ENCODE measurements at places on chromosomes 3 and 15.

- DNase-seq: no peak
These were observed 1.7 kb downstream of the MLF1 start for GRCh38 chr3:158572766-158573060.

- DNase-seq: peak; percentile 27
These were observed 6.1 kb upstream of the USP8 start for GRCh38 chr15:50418041-50418583.

GRCh38 chr15:58731756-58732535 lies 17.6 kb downstream of the ADAM10 start:
- peak; percentile 42 for DNase-seq

GRCh38 chr3:38646630-38647029 lies 2.9 kb downstream of the SCN5A start:
- peak; percentile 66 for DNase-seq

- no peak for DNase-seq
These were observed 46.1 kb downstream of the CACNA2D3 start for GRCh38 chr3:54168451-54168850.

GRCh38 chr3:108209579-108209978 lies 12.6 kb downstream of the IFT57 start:
- no peak for DNase-seq

- DNase-seq: no peak
These were observed 14.6 kb downstream of the TRAIP start for GRCh38 chr3:49841806-49842205.

- DNase-seq: no peak
These were observed 2.9 kb upstream of the MANF start for GRCh38 chr3:51382076-51382745.

GRCh38 chr3:37824954-37825328 lies 36.7 kb upstream of the CTDSPL start:
- DNase-seq: no peak

DNA sequence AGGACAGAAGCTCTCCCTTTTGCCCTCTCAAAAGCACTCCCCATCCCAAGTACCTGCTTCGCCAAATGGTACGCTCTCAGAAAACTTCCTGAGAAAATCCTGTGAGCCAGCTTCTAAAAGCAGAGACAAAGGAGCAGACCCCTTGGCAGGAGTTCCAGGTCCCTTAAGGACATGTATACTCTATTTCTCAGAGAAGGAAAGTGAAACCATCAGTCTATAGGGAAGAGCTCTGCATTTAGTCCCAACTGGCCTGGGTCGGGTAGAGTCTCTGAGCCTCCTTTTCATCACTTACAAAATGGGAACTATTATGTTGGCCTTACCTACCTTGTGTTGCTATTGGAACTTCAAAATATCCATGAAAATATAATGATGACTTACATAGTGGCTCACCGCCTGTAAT lies 19.7 kb downstream of the DAPK2 start:
- DNase-seq: no peak

DNA sequence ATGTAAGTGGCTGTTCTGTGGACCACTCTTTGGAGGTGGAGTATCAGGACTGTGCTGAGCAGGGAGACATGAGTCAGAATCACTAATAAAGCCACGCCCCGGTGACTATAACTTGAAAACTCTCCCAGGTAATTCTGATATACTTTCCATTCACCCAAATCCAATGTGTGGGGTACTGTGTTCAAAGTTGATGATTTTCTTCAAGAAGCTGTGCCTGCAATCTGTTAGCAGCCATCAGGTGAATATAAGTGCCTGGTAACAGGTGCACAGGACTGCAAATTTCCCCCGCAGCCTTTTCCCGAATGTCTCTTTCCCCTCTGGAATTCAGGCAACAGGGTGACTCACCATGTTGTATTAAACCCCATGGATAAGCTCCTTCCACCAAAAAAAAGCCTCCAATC lies 17.0 kb downstream of the MAGI1 start:
- no peak for DNase-seq

DNA sequence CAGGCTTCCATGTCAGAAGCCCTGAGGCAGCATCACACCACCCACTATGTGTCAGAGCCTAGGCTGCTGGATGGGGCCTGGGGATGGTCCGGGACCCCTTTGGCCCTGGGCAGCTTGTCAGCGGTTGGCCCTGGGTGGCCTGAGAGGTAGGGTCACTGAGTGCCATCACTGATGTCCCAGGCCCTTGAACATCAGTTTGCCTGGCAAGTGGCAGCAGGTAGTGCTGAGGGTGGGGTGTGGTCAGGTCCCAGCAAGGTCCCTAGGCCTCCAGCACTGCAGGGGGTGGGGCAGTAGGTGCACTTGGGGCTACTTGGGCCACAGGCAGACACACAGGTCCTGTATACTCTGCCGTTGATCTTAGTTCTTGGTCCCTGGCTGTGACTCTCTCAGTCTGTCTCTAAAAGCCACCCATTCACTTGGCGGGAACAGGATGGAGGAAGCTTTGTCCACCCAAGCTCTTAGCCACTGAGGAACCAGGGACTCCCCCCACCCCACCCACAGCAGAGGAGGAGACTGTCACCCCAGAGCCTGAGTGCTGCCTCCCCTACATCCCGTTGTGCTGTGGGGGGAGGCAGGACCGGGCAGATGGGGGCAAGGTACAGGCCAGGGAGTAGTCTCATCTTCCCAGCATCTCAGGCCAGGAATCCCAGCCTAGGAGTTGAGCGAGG lies 5.8 kb downstream of the GNAI2 start:
- DNase-seq: no peak

DNA sequence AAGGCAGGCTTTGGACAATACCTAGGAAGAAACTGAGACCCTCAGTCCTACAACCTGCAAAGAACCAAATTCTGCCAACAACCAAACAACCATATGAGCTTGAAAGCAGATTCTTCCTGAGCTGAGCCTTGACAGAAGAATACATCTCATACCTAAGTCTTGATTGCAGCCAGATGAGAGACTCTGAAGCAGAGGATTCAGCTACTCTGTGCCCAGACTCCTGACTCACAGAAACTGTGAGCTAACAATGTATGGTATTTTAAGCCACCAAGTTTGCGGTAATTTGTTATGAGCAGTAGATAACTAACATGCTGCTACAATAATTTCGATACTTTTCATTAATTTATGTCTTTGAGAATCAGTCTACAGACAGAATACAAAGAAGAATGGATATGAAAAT lies 325.1 kb upstream of the CBLB start:
- DNase-seq: no peak

DNA sequence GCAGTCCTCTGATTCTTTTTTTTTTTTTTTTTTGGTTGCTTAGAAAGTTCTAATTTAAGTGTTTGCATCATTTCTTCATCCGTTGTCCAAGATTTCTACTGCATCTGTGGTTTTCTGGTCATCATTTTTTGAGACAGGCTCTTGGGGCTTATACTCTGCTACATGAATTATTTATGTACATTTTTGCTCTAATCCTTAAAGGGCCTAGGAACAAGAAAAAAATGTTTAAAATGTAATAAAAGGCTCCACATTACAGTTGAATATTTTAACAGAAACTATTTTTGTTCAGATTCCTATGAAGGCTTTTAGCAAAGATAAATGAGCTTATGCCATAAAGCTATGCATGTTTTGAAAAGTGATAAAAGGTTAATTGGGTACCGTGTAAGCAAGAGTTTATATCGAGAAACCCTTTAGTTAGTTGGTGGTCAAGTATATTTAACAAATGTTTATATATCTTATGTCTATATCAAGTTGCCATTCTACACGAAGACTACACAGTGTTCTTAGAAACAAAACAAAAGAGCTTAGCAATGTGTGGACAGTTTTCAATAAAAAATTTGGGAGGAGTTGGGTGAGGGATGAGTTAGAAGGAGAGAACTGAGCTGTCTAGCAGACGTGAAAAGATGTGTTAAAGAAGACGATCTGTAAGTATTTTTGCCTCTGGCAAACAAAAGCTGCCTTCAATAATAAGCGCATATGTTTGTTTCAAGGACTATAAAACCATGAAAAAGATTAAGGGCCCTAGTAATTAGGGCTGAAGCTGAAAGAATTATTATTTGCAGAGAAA lies 563.6 kb upstream of the NAALADL2 start:
- no peak for DNase-seq

- no peak for DNase-seq
These were observed 173.5 kb upstream of the NDN start for GRCh38 chr15:23860290-23861245.

All from hematopoietic multipotent progenitor cell treated with erythropoietin and hydrocortisone succinate and interleukin-3 and kit ligand, for 8 days (in vitro differentiated cells).